ENCODE measurements at places on chromosomes 12 and 14. TPM values are rescaled to one million over a fixed set of nuclear protein-coding genes. Genes with fewer than 3 reads are reported as not detected.

DNA sequence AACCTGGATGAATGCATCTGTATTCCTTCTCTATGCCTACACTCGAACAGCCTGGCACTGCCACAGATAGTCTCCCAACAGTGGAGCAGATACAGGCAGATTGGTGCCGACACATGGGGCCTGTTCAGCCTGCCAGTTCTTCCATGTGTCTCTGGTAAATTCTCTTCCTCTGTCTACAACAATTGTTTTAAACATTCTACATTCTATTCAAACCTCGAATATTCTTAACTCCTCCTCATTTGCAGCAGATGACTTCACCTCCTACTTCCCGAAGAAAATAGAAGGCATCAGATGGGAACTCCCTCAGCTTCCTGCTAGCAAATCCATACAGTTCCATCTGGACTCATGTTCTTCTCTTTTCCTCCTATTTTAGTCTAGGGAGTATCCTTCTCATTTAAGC is 43.1 kb upstream of the OTOGL start:
- DNase-seq = no peak

Gene ERBB3
- 261 TPM for total RNA-seq

Gene ZC3H10
- 3.5 TPM for total RNA-seq

Gene SOCS4
- total RNA-seq = 17.3 TPM
